Parietal lobe (tissue), 2 donors: ENCODE measurements at places on chromosomes 3 and 15. TPM values are rescaled to one million over a fixed set of nuclear protein-coding genes. Genes with fewer than 3 reads are reported as not detected.

ZKSCAN7 gene
- 47.3 TPM for total RNA-seq

LPCAT4 gene
- total RNA-seq = 36.3 TPM

EPHB3 gene
- total RNA-seq = 5.3 TPM

CHST14 gene
- total RNA-seq = 3.4 TPM

DUOXA2 gene
- not detected for total RNA-seq

ADGRG7 gene
- total RNA-seq = not detected

AMIGO3 gene
- 1.3 TPM for total RNA-seq

CFAP100 gene
- 5.9 TPM for total RNA-seq

ANKRD34C gene
- total RNA-seq = not detected

CATSPER2 gene
- 18.2 TPM for total RNA-seq

CEP19 gene
- total RNA-seq = 5.6 TPM

CCDC33 gene
- 0.31 TPM for total RNA-seq

CLCN2 gene
- 15.0 TPM for total RNA-seq

GOLGA8S gene
- under 0.01 TPM for total RNA-seq

ZIC1 gene
- total RNA-seq = 5.9 TPM

GOLGA8G gene
- not detected for total RNA-seq

MYD88 gene
- 7.5 TPM for total RNA-seq

ARPIN gene
- 21.6 TPM for total RNA-seq

C3orf22 gene
- not detected for total RNA-seq

EPHB1 gene
- total RNA-seq = 36.9 TPM

RTP3 gene
- not detected for total RNA-seq

MB21D2 gene
- total RNA-seq = 44.8 TPM

ACSBG1 gene
- total RNA-seq = 4.1 TPM
